ENCODE measurements at places on chromosomes 2 and 18. TPM values are rescaled to one million over a fixed set of nuclear protein-coding genes. Genes with fewer than 3 reads are reported as not detected.

- DNase-seq: no peak
Measured at GRCh38 chr2:172551271-172551670, 4.6 kb upstream of the PDK1 start.

GRCh38 chr2:263774-264492 is at the start of gene SH3YL1:
Gene SH3YL1 (minus strand): TSS chr2:264032. CDS start chr2:263984, 48 bp downstream.
- peak; percentile 64 for DNase-seq

DNA sequence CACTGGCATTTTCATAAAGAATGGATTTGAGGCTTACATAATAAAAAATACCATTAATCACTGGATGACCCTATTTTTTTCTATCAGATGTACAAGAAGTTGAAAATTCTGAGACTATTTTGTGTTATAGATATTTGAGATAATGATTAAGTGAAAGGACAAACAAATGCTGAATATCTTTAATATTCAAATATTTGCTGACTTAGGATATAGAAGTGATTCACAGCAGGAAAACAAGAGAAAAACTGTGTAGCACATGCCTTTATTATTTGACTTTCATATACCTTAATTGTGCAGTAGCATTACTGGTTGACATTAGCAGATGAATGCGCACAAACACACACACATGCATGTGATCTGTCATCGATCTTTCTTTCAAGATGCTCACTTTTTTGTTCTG is 766.5 kb downstream of the SATB2 start:
- no peak for DNase-seq

DNA sequence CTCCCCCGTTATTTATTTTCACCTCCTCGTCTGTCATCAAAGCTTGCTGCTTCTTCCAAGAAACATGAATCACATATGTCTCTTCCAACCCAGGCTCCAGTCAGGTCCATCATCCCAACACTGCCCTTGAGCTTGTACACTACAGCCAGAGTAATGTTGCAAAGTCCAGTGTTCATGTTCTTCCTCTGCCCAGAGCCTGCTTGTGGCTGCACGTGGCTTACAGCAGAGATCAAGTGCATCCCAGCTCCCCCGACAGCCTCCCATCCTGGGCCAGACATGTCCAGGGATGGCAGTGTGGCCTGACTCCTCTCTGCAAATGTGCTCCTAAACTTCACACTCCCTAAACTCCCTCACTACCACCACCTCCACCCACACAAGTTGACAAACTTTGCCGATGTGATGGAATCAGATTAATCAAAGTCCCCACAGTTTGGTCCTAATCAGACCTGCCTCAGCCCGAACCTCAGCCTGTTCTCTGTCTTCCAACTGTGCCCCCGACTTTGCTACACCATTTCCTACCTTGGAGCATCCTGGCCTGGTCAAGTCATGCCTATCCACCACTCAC is 54.2 kb upstream of the MAPRE3 start:
- no peak for DNase-seq

DNA sequence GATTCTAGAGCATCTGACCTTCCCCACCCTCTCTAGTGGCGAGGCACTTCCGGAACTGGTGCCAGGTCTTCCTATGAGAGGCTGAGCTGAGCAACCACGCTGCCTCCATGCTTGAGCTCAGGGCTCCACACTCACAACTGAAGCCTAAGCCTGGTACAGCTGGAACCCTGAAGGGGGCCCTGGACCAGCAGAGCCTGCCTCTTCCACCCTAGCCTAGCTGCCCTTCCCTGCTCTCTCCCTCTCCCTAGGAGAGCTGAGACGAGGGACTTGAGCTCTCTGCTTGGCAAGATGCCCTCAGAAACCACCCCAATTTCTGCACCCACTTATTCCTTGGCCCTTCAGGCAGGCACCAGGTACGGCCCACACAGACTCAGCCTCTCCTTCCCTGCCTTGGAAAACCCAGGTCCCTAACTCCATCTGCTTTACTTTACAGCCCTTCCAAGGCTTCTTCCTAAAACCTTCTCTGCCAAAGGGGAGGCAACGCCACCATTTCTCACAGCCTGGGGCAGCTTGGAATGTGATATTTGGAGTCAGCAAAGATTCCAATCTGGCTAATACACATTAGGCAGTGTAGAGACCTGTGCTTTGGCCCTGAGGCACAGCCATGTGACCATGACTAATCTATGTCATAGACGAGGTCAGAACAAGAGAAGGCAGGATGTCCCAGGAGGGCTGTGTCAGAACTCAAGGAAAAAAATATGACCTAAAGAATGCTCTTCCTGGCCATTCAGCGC is 18.8 kb downstream of the COX7A2L start:
- DNase-seq: no peak

GRCh38 chr2:218999021-218999880 is 6.0 kb upstream of the CRYBA2 start:
- DNase-seq: no peak

- DNase-seq: no peak
Measured at GRCh38 chr2:46446871-46447568, 32.3 kb upstream of the TMEM247 start.

GRCh38 chr2:5150871-5151270 is 541.3 kb upstream of the SOX11 start:
- no peak for DNase-seq

Gene FOXD4L1
- total RNA-seq: not detected

- no peak for DNase-seq
Measured at GRCh38 chr2:27281855-27282559, at the start of gene TRIM54. Gene TRIM54 (plus strand): TSS chr2:27282429. CDS start chr2:27282732, 303 bp downstream.

DNA sequence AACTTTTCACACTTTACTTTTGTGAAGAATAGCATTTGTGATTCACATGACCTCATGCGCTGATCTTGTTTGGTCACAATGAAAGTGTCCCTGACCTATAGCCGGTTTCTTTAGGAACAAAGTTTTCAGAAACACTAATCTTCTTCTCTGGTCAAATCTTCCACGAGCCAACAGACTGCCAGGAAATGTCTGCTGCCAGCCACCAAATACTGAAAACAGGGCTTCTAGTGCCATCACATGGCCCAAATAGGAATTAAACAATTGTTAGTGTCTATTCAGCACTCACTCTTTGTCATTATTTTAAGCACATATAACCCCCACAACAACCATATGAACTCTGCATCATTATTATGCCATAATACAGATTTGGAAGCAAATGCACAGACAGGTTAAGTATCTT is 286.5 kb upstream of the SYT4 start:
- DNase-seq: no peak

Gene PLB1
- 2.5 TPM for total RNA-seq

Gene CTAGE1
- total RNA-seq: not detected

GRCh38 chr2:42050703-42051542 is 3.1 kb downstream of the PKDCC start:
- DNase-seq: no peak

Gene ACVR1C
- 5.7 TPM for total RNA-seq

Gene ABCB11
- total RNA-seq: not detected

DNA sequence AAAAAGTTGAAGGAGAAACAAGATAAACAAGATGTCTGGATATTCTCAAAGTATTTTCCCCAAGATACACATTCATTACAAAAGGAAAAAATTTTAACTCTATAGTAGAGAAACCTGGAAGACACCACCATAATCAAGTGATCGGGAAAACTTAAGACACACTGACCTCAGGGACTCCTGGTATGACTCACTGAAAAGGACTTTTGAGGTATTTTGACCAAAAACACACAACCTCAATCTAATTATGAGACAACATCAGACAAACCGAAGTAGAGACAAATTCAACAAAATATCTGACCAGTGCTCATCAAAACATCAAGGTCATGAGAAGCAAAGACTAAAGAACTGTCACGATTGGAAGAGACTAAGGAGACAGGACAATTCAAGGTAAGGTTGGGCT is 34.7 kb downstream of the LPIN2 start:
- DNase-seq: no peak

GRCh38 chr2:3365219-3365618 is 12.4 kb downstream of the EIPR1 start:
- DNase-seq: no peak

GRCh38 chr2:95345081-95345562 is 48.0 kb downstream of the KCNIP3 start:
- DNase-seq: no peak

GRCh38 chr2:205628422-205628821 is 53.9 kb upstream of the NRP2 start:
- DNase-seq: no peak

Gene ADAM17
- total RNA-seq: 26.5 TPM

Gene MPP4
- total RNA-seq: 0.13 TPM

DNA sequence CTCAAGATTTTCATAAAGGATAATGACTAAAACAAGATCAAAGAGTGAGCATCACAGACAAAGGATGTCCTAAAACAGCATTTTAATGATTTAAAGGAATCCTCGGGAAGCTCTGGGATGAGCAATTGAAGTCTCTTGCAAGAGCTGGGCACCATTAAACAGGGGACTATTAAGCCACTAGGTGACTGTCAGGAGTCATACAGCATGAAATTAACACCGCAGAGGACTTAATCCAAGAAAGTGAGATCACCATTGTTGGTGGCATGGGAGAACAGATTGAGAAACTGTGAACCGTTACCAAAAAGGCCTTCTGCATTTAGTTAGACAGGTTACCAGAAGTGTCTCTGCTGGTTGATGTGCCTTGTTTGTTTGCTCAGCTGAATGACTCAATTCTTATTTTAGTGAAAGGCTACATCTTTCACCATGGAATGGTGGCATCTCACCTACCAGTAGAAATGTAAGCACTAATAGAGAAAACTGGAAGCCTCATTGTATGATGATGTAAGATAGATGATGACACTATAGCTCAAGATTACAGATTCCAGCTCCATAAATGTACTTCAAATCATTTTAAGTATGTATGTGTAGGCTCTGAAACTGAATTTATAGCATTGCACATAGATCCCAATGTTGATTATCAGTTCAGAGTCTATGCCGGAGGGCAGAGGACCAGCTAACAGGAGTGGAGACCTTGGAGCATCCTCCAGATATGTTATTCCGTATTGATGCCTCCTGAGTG is 427.6 kb downstream of the SUCLG1 start:
- DNase-seq: no peak

DNA sequence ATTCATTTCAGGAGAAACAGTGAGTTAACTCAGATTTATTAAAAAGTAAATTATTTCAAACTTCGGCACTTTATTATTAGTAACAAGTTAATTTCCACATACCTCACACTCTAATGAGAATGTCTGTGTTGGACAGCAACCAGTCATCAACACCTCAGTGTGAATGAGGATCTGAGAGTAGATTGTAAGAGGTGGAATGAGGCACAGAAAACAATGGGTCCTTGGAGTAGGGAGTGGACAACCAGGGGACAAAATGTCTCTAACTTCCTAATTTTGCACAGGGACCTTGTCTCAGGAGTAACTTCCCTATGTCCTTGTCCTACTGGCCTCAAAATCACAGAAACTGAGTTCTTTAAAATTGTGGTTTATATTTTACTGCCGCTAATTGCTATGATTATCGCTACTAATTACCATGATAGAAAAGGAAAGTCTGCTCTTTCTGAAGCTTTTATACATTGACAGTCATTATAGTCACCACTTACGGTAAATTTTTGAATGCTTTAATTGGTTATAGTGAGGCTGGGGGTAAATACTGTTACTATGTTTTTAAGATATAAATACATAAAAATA is 82.2 kb upstream of the LRPPRC start:
- no peak for DNase-seq

GRCh38 chr2:196367633-196368032 is 196.3 kb upstream of the STK17B start:
- no peak for DNase-seq

Gene UGT1A10
- not detected for total RNA-seq

- DNase-seq: no peak
Measured at GRCh38 chr2:31139671-31140070, 1.4 kb upstream of the GALNT14 start.

- peak; percentile 64 for DNase-seq
Measured at GRCh38 chr2:177763531-177764265, 308.9 kb downstream of the PDE11A start.

DNA sequence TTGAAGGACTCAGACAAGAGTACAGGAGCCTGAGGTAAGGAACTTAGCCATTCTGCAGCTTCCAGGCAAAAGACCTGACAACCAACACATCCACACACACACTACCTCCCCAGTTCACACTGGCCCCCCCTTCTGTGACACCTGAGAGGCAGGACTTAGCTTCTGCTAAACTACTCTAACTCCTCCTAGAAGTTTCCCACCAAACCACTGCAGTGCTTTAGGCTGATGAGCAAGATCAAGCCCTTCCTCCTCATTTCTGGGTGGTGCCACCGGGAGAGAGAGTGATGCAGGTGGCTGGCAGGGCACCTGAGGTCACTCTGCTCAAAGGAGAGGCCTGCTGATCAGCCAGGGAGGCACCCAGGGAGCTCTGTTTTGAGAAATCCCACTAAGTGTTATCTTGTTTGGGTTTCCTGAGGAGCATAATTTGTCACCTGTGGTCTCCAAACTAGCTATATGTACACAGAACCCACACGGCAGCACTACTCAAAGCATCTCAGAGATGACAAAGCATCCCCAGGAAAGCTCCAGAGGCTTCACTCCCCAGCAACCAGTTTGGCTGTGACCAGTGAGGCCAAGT is 188.4 kb downstream of the MYO5B start:
- DNase-seq: no peak

GRCh38 chr2:55403256-55403998 is 16.2 kb downstream of the CCDC88A start:
- no peak for DNase-seq

- DNase-seq: no peak
Measured at GRCh38 chr2:8413589-8414135, 268.2 kb upstream of the ID2 start.

Gene SKOR2
- not detected for total RNA-seq

DNA sequence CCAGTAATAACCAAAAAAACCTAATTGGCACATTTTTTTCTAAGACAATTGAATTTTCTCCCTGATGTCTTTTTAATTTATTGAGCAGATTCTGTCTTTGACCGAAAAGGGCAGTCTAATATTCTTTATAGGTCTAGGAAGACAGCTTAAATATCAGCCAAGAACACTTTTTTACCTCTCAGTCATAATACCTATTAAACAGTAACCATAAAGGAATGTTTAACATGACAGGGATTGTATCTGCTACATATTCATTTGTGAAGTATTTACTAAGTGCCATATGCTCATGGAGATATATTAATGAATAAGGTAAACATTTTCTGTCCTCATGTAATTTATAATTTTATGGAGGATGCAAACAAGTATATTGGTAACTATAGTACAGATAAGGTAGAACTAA is 3.1 kb upstream of the HTR2B start:
- no peak for DNase-seq

GRCh38 chr18:49279041-49279440 is 181.4 kb downstream of the DYM start:
- DNase-seq: no peak

Gene RGPD4
- 0.06 TPM for total RNA-seq

DNA sequence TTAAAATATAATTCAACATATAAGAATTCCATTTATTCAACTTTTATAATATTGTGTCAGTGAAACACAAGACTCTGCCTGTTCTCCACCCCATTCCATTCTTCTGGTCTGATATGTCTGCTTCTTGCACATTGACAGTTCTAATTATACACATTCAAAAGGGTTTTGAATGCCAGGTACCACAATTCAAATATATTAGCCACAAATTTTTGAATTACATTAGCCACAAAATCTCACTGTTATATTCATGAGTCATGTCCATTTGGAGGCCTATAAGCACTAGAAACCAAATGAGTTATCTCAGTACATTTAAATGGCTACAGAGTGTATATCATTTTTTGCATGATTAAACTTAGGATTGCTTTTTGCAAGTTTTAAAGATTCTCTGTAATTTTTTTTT is 72.1 kb downstream of the CCDC150 start:
- no peak for DNase-seq

Gene PLEKHM3
- 18.1 TPM for total RNA-seq
